NB4 (cell line): ENCODE measurements at places on chromosomes 7 and 10.

DNA sequence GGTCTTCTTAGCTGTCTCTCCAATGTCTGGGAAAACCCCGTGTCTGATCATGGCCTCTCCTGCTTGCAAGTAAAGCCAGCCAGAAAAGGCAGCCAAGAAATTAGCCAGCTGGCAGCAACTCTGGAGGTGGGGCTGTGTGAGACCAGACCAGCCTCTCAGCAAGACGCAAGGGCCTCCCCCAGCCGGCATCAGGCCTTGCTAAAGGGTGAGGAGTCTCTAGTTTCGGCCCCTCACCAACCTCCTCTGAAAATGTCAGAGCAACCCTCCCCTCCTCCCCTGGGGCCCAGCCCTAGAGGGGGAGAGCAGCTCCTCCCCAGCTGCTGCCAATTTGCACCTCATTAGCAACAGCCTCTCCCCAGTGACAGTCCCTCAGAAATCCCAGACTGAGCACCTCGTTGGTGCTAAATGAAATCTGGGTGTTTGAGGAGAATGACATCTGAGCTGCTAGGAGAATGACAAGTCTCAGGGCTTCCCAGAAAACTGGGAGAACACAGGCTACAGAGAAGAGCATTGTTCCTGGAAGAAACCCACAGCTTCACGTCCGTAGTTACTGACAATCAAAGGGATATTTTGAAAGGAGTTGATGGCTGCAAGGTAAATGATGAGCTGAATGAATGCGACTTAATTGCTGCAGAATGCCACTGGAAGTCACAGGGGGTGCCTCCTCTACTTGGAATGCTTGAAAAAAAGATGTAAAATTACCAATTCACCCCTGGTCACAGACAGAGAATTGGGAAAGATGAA is 25.9 kb downstream of the DGKI start:
- DNase-seq: no peak

DNA sequence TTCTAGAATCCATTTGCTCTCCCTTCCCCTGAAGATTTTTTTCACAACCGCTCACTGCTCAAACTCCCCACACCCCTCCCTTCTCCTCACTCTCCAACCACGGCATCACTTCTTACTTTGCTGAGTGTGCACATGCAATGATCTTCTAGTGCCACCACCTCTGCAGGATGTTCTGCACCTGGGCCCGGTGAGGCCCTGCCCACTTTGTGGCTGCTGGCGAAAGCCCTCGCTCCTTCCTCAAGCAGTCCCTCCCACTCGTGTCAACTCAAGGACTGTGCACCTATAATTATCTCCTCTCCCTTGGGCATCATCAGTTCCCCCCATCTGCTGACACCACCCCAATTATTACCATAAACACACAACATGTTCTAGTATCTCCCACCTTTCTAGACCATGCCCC is 91.0 kb upstream of the LANCL2 start:
- no peak for DNase-seq

DNA sequence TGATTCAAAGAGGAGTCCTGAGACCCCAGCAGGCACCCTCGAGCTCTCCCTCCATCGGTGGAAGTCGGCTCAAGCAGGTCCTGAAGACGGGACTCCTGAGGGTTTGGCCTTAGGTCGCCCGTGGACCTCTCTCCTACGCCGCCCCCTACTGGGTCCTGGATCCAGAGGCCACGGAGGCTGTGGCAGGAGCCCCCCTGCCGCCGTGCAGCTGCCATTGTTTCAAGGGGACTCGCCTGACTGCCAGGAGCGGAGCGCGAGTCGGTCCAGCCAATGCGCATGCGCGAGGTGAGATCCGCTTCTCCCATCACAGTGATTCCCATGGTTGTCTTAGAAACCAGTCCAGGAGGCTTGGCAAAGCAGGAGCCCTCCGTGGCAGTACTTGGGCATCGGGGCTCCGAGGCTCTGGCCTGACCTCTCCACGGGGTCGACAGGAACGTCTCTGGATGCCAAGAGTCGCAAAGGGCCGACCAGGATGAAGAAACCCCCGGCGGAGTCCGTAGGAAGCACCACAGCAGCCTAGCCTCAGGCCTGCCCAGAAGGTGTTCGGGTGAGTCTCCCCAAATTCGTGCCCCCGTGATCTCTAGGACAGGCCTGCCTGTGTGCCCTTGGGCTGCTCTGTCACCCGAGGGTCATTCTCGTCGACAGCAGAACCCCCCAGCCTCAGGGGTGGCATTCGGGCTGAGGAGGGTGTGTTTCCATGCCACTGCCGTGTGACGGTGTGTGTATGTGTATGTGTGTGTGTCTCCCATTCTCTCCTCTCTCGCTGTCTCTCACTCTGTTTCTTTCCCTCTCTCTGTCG is 322.3 kb downstream of the ZNF716 start:
- DNase-seq: no peak

- no peak for DNase-seq
These were observed 102.1 kb downstream of the VPS41 start for GRCh38 chr7:38806912-38807311.

DNA sequence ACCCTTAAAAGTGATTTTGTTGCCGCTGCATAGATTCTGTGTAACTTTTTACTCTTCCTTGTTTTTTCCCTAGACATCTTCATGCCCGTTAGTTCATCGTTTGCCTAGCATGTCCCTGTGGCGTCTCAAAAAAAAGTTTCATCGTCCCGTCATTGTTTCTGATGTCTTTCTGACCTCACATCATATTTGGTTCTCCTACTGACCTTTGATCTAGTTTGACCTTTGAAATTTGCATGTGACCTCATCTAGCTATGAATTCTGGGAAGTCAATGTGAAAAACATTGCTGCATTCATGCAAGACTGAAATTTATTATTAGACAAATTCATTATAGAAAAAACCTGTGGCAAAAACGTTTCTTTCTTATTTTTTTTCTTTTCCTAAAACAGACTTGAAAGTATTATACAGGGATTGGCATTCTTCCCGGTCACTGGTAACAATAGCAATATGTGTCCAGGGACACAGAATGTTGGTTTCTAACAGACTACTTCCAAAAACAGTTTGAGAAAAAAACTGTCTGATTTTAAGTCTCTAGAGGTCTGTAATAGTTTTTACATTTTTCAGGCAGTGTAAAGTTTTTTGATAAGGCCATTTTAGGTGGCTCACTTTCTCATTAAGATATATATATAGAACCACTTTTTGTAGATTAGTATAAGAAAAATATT is 280.9 kb downstream of the USP6NL start:
- no peak for DNase-seq

DNA sequence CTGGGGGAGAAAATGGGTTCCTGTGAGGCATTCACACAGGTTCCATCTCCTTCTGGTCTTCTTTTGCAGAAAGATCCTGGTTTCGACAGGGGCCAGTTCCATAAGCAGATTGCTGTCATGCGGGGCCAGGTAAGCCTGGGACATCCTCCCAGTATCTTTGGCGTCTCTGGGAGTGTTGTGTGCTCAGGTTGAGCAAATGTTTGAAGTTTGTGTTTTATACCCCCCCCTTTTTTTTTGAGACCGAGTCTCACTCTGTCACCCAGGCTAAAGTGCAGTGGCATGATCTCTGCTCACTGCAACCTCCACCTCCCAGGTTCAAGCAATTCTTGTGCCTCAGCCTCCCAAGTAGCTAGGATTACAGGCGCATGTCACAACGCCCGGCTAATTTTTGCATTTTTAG is 20.0 kb downstream of the AVPI1 start:
- DNase-seq: no peak

GRCh38 chr10:8146650-8147049 is 92.2 kb downstream of the GATA3 start:
- DNase-seq: no peak

GRCh38 chr10:79468015-79468560 is 22.7 kb upstream of the ZCCHC24 start:
- DNase-seq: no peak

DNA sequence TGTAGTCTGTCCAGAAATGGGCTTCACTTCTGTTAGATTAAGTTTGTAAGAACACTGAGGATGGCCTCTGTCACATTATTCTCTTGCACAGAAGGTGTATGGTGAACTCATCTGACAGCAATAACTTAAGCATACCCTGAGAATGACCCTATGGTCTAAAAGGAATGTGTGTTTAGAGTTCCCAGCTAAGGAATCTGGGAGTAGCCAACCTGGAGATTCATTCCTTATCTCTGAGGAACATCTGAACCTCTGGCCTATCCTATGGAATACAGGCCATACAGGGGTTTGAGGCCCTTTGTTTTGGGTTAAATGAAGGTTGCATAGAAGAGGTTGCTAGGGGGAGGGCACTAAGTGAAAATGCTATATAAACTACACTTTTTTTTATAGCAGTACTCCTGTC is 41.4 kb downstream of the LAMB4 start:
- DNase-seq: no peak

- DNase-seq: no peak
These were observed 6.5 kb downstream of the CBX3 start for GRCh38 chr7:26208040-26208439.

DNA sequence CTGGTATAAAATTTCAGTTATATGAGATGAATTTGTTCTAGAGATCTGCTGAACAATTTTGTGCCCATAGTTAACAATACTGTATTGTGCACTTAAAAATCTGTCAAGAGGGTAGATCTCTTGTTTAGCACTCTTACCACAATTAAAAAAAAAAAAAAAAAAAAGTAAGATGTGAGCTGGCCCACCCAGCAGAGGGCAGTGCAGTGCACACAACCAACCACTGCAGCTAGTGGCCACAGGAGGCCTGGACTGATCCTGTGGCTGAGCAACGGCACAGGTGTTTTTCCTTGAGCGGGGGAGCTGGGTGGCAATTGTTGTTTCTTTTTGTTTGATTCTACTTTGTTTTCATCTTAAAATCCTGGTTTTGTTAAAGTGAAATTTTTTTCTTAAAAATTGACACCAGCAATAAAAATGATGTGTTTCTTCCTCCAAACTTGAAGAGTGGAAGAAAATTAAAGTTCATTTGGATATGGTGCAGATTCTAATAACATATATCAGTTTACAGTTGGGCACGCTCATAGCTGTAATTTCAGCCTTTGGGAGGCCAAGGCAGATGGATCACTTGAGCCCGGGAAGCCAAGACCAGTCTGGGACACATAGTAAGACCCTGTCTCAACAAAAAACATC is 171.1 kb upstream of the TBX20 start:
- DNase-seq: peak; percentile 68

- no peak for DNase-seq
These were observed 38.7 kb upstream of the CDK1 start for GRCh38 chr10:60739558-60739957.

- DNase-seq: no peak
These were observed 7.0 kb upstream of the RPEL1 start for GRCh38 chr10:103238506-103239252.

DNA sequence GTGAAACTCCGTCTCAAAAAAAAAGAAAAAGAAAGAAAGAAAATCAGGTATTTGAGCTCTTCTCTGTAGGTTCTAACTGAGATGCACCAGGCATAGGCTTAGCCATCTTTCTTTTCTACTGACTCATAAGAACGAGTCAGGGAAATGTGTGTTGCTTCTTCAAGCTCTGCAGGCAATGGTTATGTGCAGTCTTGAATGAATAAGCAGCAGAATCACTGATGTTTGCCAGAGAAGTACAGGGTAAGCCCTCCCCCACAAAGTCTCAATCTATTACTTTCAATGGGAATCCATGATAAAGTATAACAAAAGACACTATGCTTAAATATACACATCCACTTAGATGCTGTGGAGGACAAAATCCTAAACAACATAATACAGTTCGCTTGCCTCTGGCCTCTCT is 239.2 kb downstream of the PARD3 start:
- DNase-seq: no peak

DNA sequence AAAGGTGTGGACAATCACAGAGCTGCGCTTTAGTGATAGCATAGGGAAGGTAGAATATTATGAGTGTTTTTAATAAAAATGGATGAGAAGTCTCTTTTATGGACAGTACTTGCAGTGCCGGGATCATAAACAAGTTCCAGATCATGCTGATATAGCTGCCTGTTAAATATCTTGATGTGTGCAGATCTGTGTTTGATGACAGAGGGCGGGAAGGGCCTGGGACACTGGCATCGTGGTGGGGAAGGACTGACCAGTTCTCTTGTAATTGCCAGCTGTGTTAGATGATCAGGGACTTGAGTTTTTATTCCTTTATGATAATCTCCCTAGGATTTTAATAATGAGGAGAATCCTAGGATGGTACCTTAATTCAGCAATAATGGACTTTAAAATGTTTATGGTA is 14.6 kb downstream of the SND1 start:
- no peak for DNase-seq

DNA sequence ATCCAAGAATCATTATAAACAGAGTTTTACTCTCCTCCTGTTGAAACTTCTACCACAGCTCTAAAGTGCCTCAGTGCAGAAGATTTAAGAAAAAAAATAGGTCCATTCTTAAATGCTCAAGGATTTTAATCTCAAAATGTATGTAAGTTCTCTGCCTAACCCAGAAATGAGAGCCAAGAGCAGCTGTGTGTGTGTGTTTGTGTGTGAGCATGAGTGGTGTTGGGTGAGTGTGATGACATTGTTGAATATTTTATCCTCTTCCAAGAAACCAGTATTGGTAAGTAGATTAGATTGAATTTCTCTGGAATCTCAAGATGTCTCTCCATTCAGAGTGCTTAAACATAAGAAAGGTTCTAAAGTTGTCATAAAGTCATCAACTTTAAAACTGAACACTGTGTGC is 363.6 kb upstream of the NFE2L3 start:
- DNase-seq: no peak

GRCh38 chr10:118820326-118821116 is 65.8 kb upstream of the CACUL1 start:
- DNase-seq: no peak

GRCh38 chr10:31963589-31963980 is 35.0 kb upstream of the ARHGAP12 start:
- no peak for DNase-seq

- DNase-seq: no peak
These were observed 127.8 kb downstream of the CACNB2 start for GRCh38 chr10:18268005-18268404.

DNA sequence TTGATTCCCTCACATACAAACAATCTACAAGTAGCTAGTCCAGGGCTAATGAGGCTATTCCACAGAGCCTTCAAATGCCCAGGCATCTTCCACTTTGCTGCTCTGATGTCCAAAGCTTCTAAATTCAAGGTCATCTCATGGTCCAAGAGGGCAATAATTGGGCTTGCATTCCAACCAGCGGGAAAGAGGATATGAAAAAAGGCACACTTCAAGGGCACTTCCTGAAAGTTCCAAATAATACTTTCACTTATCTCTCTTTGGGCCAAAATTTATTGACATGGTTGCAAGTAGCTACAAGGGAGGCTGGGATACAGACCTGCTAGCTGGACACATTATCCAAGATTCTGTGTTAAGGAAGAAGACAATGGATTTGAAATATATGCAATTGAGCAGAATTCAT is 25.2 kb upstream of the APBB1IP start:
- DNase-seq: no peak

GRCh38 chr10:68284062-68285001 is 47.5 kb upstream of the HNRNPH3 start:
- DNase-seq: no peak

DNA sequence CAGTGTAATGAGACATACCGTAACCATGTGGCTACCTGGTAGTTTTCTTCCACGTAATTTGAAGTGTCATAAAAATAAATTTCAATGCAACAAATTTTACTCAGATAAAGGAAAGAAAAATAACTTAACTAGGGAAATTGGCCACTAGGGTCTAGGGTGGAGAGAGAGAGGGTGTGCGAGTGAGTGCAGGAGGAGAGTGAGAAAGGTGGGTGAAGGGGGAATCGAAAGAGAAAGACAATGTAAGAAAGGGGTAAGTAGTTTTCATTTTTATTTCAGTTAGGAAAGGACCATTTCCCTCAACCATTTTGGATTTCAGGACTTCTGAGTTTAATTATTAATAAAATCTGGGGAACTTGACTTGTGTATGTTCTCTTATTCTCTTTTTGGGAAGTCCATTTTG is 27.7 kb upstream of the GLI3 start:
- DNase-seq: no peak

- DNase-seq: peak; percentile 70
These were observed 19.5 kb downstream of the TSPAN33 start for GRCh38 chr7:129163875-129164544.
